Stimulated activated CD8-positive, alpha-beta memory T cell treated with anti-CD3 and anti-CD28 coated beads, Interleukin-2, amount 100 ng/mL, for 1 hour (primary cell): ENCODE measurements at places on chromosomes 5 and 9.
A peak's percentile ranks its signal among the peaks of the same experiment; 100 is the strongest.

DNA sequence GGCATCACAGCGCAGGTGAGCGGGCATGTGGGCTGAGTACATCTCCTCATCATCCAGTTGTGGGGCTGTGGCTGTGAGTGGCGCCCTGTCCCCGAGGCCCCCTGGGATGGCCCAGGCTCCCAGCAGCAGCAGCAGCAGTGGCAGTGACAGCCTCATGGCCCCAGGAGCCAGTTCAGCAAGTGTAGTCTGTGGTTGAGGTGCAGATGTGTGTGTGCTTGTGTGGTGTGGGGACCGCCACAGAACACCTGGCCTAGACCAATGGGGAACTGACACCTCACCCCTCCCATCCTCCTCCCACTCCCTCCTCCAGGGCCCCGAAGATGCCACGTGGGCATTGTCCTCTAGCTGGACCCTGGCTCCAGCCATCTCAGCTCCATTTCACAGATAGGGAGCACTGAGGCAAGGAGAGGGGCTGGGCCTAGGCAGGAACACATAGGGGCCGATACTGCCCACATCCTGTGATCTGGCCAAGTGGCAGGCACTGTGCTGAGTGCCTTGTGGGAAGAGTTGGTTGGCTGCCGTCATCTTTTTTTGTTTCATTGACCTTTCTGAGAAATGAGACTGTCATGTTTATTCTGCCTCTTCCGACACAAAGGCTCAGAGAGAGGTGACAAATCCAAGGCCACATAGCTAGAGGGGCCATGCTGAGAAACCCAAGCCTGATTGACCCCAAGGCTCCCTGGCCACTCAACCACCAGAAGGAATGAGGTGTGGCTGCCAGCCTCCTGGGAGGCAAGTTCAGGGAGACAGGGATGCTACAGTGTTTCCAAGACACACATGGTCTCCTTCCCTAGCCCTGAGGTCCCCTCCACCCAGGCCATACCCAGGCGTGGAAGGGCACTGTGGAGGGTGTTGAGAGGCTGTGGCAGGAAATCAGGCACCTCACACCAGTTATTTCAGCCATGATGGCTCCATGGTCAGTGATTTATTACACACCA, at the start of gene MZB1:
Gene MZB1, minus strand, starts transcription at position 213 of the 938 bp plus-strand sequence. Its CDS starts 57 bp downstream, at position 156.
- DNase-seq: peak; percentile 27

DNA sequence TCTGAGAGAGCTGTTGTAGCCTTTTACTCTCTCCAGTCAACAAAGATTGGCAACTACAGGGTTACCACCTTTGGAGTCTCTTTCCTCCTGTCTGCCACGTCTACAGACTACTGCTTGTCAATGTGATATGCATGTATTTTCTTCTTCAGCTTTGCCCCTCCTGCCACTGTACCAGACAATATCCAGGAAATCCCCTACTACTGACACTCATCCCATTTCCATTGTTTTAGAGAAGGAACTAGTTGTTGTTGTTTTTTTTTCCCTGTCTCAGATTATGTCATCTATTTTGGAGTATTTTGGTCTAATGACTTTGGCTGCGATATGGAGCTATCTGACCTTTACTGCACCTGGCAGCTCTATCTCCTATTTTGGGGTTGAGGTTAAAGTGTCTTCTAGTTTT, 50.1 kb upstream of the MACIR start:
- DNase-seq: no peak

DNA sequence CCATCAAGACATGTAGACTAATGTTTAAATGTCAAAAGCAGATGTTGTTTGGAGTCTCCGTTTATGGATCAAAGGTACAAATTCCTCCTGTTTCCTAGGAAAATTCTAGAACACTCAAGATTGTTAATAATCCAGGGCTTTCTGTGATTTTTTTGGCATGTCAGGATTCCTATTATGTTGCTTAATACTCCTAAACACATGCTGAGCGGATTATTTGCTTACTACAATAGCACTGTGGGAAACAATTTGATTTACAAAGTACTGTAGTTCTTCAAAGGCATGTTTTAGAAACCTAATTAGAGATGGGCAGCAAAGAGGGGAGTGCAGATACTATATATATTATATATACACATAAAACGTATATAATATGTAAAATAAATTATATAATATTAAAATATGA, 19.0 kb upstream of the SCAMP1 start:
- no peak for DNase-seq

DNA sequence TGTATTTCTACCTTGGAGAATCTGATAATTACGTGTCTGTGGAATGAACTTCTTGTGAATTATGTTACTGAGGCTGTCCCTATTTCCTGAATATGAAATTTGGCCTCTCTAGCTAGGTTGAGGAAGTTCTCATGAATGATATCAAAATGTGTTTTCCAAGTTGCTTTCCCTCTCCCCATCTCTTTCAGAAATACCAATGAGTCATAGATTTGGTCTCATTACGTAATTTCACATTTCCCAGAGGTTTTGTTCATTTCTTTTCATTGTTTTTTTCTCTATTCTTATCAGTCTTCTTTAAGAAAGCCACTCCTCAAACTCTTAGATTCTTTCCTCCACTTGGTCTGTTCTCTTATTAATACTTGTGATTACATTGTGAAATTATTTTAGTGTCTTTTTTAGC, 923.8 kb upstream of the CDH9 start:
- no peak for DNase-seq

DNA sequence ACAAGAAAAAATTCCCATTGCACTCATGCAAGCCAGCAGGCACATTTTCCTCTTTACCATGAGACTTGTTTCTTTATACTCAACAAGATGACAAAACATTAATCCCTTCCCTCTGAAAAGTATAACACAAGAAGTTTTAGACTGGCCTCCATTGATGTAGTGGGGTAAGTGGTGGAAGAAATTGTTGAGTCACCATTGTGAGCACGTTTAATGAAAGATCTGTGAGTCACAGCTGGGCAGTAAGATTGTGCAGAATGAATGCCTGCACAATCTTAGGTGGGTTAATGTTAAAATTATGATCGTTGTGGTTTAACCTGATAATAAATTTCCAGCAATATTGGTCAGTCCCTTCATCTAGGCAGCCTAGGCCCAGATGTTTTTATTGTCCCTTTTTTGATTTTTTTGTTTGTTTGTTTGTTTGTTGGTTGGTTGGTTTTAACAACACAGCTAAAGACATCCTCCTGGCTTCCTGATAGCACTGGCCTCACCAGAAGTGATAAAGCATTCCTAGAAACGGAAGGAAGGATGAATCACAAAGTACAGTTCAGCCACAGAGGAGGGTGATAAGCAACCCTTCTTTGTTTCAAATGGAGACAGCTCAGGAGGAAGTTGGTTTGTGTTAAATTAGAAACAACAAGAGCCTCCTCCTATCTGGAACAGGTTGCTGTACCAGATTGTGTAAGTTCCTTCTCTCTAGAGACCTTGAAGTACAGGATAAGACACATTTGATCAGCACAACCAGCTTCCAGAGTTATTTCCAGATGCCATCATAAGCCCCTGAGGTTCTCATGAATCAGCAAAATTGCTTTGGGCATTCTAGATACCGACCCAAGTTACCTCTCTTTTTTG, 40.3 kb downstream of the SLC24A2 start:
- DNase-seq: no peak

GRCh38 chr9:77939149-77939668, 92.4 kb downstream of the GNAQ start:
- DNase-seq: no peak

DNA sequence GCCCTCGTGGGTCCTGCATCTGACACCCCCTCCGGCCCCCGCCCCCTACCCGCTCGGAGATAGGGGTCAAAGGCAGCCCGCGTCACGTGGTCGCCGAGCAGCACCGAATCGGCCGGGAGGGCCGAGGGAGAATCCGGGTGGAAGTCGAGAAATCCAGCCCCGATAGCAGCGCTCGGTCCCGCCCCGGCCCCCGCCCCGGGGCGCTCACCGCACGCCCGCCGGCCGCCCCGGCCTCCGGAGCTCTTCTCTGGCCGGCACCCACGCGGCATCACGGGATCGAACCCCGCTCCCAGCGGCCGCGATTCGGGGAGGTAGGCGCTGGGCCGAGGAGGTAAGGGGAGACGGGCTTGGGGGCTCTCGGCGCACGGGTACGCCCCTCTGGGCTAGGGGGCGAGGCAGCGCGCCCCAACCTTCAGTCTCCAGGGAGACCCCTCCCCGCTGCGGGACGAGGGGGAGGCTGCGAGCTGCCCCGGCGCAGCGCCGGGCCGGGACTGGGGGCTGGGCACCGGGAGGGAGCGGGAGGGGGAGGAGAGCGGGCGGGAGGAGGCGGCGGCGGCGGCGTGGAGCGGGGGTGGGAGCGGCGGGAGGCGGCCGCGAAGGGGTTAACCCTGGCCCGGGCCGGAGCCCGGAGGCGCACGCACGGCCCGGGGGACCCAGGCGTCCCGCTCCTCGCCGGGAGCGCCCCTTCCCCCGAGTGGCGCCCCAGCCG, 22.1 kb upstream of the NDST1 start:
- no peak for DNase-seq

GRCh38 chr5:143117821-143118220, 285.7 kb downstream of the NR3C1 start:
- DNase-seq: no peak

DNA sequence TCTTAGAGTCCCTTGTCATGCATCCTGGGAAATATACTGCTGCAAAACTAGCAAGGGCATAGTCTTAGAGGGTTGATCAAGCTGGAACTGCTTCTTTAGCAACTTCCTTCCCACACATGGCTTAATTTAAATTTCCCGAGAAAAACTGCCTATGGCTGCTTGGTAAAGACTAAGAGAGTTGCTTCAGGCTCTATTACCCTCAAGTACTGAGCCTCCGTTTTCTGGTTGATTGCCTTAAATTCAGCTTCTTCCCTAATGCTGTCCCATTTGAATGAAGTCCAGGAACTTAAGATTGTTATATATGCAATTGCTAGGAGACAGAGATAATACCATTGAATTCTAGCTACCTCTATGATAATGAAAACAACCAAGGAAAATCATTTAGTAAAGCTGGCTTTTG, 385.7 kb upstream of the CYLC2 start:
- DNase-seq: no peak

- no peak for DNase-seq
Observed at GRCh38 chr5:139183502-139183901, 14.7 kb downstream of the SIL1 start.

DNA sequence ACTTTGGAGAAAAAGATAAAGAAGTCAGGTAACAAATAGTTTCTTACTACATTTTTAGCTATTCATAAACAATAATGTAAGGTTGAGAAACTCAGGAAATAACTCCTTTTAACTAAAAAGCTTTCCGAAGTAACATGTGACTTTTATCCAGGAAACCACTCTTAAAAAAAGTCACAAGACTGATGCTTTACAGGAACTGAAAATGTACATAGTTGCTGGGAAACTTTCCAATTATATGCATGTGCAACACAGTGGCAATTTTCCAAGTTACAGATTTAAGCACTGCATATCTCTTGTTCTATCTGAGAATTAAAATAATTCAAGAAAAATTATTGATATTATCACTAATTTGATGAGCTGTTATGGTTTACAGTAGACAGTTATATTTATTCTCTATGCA, 105.2 kb downstream of the CDH10 start:
- no peak for DNase-seq

- no peak for DNase-seq
Observed at GRCh38 chr5:1889321-1890065, 6.8 kb upstream of the IRX4 start.

DNA sequence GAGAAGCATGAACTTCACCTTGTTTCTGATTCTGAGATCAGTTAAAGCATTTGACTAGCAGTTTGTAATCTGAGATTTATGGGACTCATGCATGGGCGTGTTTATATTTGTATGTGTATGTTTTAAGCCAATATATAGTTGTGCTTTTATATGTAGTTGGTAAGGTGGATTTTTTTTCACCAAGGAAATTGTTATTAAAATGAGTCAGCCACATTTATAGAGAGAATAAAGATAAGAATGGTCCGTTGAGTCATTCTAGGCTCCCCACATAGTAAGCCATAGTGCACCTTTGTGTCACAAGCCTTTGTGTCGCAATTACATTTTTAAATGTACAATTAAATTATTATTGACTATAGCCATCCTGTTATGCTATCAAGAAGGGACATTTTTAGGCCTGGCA, 89.0 kb downstream of the NLN start:
- DNase-seq: no peak

DNA sequence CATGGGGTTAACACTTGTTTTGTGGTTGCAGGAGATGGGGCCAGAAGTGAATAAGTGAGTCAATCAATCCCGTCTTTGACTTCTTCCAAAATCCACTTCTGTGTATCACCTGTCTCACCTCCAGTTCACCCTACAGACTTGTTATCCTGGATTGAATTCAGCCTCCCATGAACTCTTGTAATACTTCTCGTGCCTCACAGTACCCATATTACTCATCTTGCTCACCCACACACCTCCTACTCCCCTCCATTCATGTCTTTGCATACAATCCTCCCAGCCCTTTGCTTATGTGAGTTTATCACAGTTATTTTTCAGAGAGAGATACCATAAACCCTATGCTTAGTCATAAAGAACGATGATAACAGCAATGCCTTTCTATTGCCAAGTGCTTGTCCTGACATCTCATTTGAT, 52.9 kb upstream of the PAPPA start:
- DNase-seq: no peak

GRCh38 chr9:117957267-117957666, 253.1 kb downstream of the TLR4 start:
- DNase-seq: no peak

GRCh38 chr5:100828071-100828897, 74.8 kb downstream of the ST8SIA4 start:
- no peak for DNase-seq

- DNase-seq: no peak
Observed at GRCh38 chr5:107408564-107408963, 262.2 kb downstream of the EFNA5 start.

DNA sequence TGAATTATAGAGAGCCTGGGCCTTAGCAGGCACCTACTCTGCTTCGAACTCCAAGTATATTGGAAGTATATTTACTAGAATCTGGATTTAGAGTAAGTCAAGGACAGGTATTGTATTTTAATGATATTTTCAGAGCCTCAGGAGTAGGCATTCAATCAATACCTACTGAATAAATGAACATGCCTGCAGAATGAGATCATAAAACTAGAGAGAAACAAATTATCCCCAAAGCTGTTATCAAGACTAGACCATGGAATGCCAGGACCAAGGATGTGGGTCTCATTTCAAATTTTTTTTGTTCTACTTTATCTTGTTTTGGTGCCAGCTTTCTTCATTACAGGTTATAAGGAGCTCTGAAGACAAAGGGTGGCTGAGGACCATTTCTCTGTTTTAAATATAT, 66.0 kb downstream of the GDNF start:
- DNase-seq: no peak

DNA sequence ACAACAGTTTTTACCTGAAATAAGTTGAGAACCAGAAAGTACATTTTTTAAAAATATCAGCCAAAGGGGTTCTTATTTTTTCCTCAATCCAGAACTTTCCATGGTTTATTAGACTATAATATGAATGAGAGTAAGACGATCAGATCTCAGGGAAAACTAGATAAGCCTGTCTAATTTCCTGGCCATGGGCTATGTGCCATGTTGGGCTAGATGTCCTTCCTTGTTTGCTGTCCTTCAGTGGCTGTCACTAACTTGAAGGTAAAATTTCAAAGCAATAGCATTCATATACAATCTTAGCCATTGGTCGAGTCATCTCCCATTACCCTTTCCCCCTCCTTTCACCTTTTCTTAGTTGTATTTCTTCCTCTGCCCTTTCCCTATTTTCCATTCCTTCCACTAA, 179.5 kb upstream of the PPP1R2B start:
- DNase-seq: no peak
